Activated naive CD4-positive, alpha-beta T cell (primary cell): ENCODE measurements at places on chromosomes 3 and 15.

GRCh38 chr3:182808041-182808770 lies 14.9 kb downstream of the ATP11B start:
- no peak for DNase-seq

DNA sequence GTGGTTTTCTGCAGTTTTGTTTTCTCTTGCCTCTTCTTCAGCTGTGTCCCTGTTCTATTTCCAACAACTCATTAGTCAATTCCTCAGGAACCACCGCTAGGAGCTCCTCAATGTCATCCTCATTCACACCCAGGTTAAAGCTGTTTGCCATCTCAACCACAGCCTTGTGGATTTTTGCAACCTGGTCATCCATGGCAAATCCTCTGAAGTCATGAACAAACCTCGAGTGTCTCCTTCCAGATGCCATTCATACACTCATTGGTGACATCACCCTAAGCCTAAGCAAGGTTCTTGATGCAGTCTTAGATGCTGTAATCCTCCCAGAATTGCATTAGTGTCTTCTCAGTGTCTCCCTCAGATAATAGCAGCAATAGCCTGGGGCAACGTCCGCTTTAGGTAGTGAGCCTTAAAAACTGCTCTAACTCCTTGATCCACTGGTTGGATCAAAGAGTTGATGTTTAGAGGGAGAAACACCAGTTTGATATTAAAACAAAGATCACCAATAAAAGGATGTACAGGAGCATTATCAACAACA lies 31.5 kb upstream of the ZNF502 start:
- DNase-seq = no peak

- DNase-seq = no peak
Measured at GRCh38 chr15:77312523-77312922, 107.4 kb downstream of the PEAK1 start.

DNA sequence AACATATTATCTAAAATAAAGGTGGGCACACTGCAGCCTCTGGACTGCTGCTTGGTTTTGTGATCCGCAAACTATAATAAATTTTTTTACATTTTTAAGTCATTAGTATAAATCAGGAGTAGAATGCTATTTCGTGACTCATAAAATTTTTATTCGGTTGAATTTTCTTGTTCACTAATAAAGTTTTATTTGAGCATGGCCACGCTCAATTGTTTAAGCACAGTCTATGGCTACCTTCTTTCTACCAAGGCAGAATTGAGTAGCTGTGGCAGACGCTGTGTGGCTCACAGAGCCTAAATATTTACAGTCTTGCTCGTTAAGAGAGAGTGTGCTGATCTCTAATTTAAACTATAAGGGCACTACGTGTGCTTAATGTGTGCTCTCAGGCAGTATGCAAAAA lies 28.9 kb downstream of the ROBO2 start:
- no peak for DNase-seq

DNA sequence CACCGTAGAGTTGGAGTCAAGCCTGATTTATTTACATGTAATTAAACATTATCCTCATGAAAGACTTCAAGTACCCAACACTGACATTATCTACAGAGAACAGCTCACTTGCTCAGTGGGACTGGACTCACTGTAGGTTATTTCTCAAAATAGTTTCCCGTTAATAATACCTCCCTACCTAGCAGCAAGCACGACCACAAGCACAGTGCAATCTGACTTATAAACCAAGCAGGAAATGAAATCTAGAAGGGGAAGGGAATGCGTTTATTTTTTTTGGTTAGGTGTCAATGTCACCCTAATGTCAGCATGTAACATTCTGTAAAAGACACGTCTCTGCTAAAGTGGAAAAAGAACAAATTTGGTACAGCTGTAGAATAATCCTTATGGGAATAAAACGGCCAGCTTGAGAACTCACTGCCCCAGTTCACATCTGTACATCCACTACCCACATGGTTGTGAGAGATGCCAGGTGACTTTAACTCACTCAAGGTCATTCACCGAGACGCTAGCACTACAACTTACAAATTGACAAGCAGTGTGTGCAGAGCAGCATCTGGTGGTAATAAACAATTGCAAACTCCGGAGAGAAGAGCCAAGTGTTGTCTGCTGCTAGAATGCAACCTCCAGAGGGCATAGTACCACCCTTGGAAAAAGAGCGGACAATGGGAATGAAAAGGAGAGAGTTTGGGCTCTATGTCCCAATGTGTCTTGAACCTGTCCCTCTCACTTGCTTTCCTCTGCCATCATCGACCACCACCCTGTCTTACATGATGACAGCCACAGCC lies 242.5 kb downstream of the CADPS start:
- no peak for DNase-seq

GRCh38 chr15:73560501-73561117 lies 72.6 kb downstream of the NPTN start:
- no peak for DNase-seq

DNA sequence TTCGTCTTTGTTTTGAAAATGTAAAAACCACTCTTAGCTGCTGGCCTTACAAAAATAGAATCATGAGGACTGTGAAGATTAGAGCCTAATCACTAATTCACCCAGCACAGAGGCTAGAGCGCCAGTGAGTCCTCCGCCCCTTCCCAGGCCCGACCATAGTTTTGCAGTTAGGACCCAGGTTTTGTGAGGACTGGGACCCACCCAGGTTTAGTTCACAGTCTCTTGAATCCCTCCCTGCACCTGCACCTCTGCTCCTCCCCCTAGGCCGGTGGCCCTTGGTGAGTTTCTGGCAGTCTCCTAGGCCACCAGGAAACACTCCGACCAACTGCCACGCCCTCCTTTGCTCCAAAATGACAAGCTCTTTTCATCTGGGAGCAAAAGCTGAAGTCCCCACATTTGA lies 136.0 kb upstream of the CCDC54 start:
- no peak for DNase-seq

GRCh38 chr3:98746882-98747281 lies 16.3 kb upstream of the ST3GAL6 start:
- DNase-seq = no peak

- no peak for DNase-seq
Measured at GRCh38 chr15:59812889-59813288, 123.8 kb upstream of the BNIP2 start.

- DNase-seq = no peak
Measured at GRCh38 chr3:94612631-94613030, 549.8 kb downstream of the NSUN3 start.

- no peak for DNase-seq
Measured at GRCh38 chr3:40939030-40939740, 260.1 kb upstream of the CTNNB1 start.

DNA sequence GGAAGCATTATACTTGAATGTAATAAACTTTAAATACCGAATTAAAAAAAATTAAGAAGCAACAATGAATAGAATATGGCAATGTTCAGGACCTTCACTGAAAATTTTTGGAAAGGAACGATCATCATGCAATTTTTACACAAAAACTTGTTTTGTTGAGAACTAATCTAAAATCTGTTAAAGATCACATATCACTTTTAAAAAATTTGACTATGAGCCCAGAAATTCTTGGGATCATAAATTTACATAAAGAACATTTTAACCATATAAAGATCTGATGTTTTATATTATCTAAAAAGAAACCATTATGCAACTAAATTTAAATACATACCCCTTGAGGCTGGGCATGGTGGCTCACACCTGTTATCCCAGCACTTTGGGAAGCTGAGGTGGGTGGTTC lies 76.2 kb upstream of the MELTF start:
- DNase-seq = no peak

GRCh38 chr3:47573190-47574172 lies 5.2 kb downstream of the CSPG5 start:
- no peak for DNase-seq

DNA sequence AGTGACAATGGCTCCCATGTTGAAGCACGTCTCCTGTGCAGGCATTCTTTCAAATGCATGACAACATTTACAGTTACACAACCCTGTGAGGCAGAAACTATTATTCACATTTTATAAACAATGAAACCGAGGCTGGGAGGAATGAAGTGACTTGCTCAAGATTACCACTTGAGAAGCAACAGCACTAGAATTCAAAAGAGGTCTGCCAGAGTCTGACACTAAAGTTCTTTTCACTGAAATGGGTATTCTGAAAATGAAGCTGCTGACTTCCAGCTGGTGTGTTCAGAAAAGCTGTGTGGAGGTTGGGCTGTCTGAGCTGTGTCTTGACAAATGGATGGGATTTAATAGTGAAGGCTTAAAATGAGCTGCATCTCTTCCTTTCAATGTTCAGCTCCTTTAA lies 104.4 kb downstream of the THSD4 start:
- DNase-seq = no peak

DNA sequence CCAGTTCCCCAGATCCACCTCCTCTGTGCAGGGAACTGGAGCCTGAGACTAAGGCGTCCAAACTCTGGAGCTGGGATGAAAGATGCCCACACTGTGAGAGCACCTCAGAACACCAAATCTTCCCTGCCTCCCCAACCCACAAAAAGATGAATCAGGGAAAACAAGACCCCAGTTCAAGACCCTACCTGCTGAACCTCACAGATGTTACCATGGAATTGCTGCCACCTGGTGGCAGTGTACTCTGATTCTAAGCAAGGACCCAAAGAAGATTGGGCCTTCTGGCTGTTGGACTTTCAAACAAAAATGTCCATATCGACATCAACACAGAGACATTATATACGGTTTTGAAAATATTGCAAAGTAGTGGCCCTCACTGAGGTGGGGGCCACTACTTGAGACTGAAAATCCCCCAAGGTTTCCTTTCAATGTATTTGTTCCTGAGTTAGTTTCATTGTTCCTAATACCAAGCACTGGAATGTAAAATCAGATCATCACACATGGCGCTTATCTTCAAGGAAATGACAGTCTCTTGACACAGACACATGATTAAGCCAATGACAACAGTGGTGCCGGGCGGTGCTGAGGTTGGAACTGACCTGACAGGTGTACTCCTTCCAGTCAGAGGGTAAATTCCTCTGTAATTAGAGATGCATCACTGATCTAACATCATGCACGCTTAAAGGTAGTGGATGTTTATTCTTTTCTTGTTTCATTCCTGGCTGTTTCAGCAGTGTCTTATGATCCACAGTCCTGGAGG lies 67.6 kb downstream of the SLC6A11 start:
- no peak for DNase-seq
